Activated CD8-positive, alpha-beta memory T cell treated with anti-CD3 and anti-CD28 coated beads, Interleukin-2, amount 50 U/mL, for 48 hours (primary cell): ENCODE measurements at places on chromosomes 2 and 18.

DNA sequence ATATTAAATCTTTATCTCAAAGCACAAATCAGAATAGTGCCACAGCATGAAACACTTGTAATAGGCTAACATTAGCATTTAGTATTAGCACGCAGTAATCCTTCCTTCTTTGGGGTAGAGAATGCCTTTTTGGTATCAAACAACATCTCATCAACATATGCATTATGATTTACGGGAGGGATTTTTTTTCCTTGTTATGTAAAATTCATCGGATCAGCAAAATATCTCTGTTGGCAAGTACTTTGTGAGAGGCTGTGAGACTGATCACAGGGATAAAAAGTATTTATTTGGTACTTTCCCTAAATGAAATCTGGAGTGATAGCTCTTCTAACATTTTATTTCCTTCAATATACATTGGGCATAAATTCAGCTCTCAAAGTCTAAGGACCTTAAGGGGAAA lies 68.4 kb upstream of the TMEM178A start:
- DNase-seq, result no peak

DNA sequence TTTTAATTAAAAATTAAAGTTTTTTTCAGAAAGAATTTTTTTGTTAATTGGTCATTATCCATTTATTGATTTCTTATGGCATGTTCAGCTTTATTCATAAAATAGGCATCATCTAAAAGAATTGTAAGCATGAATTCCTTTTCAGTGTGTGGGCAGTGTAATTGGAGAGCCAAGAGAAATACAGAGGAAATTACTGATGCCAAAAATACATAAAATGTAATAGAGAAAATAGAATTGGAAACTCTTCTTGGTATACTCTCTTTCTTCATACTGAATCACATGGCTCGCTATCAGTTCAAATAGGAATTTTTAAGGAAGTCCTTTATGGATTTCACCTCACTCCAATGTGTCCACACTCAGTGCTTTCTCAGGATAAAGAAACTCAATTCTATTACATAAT lies 663.6 kb upstream of the NRXN1 start:
- no peak for DNase-seq

- no peak for DNase-seq
Observed at GRCh38 chr2:32663864-32664263, 36.0 kb downstream of the TTC27 start.

GRCh38 chr18:46688853-46689525 lies 32.0 kb upstream of the LOXHD1 start:
- no peak for DNase-seq

- DNase-seq, result no peak
Observed at GRCh38 chr2:221203125-221203524, 369.0 kb downstream of the EPHA4 start.

DNA sequence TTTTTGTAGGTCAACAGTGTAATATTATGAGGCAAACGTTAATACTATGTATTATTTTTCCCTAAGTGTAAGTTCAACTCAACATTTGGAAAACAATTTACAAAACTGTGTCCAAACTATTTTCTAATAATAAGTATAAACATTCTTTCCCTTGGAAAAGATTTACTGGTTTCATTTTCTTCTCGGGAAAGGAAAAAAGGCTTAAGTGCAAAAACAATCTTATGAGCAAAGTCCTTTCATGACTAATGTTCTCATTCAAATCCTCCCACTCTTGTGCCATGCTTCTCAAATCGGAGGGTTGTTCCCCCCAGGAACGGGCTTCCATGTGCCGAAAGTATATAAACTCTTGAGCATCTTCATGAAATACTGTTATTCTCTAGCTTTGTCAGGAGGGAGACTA lies 19.8 kb upstream of the L3MBTL4 start:
- no peak for DNase-seq

DNA sequence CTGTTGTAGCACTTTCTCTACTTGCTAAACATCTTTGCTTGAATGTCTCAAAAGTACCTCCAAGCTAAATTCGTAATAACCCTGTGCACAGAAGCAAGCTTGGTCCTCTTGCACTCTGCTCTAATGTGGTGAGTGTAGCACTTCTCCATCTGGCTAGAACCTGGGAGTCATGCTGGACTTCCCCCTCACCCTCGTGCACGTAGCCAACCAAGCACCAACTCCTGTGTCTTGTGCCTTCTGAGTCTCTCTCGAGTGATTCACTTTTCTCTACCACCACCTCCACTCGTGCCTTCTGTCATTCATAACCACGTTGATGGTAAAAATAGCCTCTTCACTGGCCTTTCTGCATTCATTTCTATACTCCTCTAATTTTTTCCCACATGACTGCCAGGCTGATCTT lies 91.9 kb upstream of the KCNE4 start:
- no peak for DNase-seq

- peak; percentile 50 for DNase-seq
Observed at GRCh38 chr2:70656421-70657010, 102.9 kb upstream of the TGFA start.
